ENCODE measurements at places on chromosomes 16 and 17.

- DNase-seq, result peak; percentile 8
Measured at GRCh38 chr16:14510939-14511799, 118.9 kb downstream of the PARN start.

DNA sequence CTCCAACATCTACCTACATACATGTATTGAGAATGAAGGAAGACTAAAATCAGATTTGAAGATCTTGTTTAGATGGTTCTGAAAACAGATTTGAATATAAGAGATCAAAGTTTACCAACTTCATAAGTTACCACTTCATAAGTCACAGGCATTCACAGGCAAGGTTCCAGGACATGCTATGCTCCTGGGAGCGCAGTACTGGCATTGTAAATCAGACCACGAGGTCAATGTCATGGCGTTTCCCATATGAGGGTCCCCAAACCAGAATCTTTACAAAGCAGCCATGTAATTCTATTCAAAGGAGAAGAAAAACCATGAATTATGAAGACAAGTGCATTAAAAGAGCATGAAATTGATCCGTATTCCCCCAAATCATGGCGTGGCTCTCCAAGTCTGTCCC, 3.0 kb downstream of the CDH11 start:
- DNase-seq, result no peak

GRCh38 chr16:27066668-27067537, at the start of gene C16orf82:
C16orf82 (plus strand) TSS chr16:27066927.
- no peak for DNase-seq

DNA sequence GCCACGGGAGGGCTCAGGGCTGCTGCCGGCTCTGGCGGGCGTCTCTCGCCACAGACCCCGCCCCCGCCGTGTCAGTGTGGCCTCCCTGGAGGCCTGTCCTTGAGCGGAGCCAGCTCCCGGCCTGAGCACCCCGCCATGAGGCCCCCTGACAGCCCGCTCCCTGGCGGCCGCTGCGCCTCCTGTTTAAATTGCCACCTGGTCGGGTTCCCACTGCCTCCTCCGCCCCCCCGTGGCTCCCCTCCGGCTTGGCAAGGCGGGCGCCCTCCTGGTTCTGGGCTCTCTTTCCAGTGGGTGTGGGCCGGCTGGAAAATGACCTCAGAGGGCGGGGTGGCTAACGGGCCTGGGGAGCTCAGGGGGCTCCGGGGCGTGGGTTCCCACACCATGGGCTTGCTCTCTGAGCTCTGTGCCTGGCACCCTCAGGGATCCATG, 42.1 kb upstream of the SSTR5 start:
- no peak for DNase-seq

DNA sequence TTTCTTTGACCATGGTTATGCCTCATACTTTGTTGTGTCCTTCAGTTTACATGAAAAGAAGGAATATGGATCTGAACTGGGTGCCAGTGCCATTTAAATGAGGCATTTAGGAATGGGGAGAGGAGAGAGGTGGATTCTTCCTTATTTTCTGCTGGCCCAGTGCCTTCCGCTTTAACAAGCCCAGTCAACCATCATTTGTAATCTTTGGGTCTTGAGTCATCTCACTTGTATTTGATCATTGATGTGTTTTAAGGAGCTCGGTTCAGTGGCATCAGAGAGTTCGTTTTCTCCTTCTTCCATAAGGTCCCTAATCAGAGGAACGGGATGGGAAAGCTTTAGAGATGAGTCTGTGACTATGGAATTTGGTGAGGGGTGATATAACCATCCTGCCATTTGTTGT, 334.9 kb downstream of the WWOX start:
- no peak for DNase-seq

DNA sequence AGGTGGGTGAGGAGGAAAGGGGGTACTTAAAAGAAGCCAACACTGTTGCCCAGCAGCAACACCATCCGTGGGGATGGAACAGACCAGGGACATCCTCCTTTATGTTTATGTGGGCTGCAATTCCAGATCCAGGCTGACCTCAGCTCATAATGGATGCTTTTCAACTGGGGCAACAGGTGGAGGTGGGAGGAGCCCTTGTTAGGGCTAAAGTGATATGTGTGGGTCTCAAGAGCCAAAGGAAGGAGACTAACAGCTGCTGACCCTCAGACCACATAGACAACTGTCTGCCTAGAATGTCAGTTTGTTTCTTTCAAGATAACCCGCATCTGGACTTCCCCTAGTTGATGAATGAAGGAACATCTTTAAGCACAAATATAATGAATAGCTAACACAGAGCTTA, 2.0 kb upstream of the INPP5K start:
- no peak for DNase-seq

DNA sequence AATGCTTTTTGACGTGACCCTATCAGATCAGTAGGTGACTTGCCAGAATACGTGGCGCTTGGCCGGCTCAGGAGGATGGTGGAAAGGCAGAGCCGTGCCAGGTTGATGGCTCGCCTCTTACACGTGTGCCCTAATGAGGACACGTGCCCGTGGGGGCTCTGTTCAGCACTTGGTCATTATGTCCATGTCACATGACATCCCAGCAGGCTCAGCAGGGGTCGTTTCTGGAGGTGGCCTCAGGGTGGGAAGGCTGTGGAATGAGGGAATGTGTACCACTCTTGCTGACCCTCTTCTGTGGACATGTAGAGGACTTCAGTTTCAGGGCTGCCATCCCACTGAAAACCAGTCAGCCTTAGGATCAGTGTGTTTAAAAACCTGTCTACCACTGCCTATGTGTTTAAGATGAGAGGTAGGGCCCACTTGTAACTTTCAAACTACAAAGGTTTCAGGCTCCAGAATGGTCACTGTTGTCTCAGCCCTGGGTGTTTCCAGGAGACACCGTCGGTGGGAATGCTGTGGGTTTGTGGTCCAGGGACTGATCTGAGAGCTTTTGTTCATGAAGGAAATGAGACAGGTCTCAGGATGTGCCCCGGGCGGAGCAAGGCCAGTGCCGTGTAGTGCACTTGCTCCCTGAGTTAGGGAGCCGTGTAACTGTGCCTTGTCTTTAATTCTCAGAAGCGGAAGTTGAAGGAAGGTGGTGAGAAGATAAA, 12.1 kb downstream of the UBN1 start:
- DNase-seq, result no peak
